ENCODE measurements at places on chromosomes 12 and 14.

- no peak for DNase-seq
Measured at GRCh38 chr12:42705863-42706262, 116.3 kb upstream of the PRICKLE1 start.

- DNase-seq = no peak
Measured at GRCh38 chr12:87216436-87216835, 812.8 kb downstream of the C12orf50 start.

DNA sequence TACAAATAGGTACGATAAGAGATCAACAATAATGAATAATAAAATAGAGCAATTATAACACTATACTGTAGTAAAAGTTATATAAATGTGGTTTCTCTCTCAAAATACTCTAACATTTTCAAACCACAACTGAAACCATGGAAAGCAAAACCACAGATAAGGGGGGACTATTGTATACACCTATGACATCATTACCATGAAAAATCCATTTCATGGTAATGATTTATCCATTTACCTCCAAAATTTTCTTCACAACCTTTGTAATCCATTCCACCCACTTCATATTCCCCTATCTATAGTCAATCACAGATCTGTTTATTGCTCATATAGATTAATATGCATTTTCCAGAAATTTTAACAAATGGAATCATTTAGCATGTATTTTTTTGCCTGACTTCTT, 163.9 kb upstream of the G2E3 start:
- DNase-seq = no peak

DNA sequence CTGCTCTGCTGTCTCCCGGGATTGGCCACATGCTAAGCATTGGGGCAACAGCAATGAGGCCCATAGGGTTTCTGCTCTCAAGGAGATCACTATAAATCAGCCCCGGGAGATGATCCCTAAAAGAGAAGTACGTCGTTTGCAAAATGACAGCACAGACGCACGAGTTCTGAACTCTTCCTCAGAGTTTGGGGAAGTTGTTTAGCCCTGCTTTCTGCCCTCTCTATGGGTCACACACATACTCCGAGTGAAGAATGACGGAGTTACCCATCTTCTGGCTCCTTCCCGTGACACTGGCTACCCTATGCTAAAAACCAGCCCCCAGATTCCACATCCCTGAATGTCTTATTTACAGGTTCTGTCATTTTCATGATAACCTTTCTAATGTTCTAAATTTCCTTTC, 258.0 kb upstream of the PLEKHG7 start:
- no peak for DNase-seq

- DNase-seq = no peak
Measured at GRCh38 chr12:108066583-108067577, 62.2 kb upstream of the WSCD2 start.

DNA sequence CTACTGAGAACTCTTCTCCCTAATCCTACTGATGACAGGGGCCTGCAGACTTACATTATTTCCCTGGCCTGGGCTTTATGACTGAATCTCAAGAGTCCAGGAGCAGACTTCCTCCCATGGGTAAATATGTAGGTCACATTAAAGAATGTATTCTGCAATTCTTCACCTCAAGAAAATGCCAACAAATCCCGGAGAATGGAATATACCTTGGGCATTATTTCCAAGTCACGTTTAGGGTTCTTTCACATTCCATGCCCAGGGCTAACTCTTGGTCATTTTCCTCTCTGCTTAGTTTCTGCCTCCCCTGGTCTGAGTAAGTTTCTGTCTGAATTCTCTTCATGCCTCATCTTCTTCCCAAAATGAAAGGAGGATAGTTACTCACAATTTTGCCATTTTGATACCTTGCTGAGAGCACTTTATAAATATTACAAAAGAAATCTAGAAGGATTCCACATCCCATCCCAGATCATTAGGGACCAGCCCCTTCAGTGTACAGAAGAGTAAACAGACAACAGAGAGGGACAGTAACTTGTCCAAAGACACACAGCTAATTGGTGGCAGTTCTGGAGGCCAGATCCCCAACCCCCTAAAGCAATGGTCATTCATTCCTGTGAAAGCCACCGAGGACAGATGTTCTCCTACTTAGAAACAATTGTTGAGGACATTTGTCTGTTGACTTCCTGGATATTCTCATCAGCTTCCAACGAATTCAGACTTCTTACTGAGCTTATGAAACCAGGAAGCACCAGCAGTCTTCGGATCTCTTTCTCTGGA, 605 bp downstream of the PAH start:
- no peak for DNase-seq

DNA sequence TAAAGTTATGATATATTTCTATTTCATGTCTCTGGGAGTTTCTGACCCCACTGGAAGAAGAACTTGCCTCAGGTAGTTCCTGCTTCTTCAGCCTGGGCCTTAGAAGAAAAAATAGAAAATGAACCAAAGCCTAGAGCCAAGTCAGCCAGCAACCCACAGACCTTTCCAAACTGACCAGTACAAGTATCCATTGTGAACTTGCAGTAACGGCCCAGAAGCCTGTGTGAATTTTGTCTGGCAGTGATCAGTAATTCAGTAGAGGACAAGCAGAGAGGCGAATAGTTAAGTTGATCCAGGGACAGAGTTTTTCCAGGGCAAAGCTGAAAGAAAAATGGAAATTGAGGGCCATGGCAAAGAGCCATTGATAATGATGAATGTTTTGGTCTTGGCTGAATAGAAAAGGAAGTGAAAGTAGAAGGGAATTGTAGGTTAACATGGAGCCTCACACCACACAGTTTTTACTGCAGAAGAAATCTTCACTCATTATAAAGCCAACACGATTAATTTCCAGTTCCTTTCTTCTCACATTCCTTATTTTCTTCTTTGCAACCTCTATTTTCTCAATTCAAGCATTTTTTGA, 311.8 kb downstream of the BTG1 start:
- DNase-seq = no peak

DNA sequence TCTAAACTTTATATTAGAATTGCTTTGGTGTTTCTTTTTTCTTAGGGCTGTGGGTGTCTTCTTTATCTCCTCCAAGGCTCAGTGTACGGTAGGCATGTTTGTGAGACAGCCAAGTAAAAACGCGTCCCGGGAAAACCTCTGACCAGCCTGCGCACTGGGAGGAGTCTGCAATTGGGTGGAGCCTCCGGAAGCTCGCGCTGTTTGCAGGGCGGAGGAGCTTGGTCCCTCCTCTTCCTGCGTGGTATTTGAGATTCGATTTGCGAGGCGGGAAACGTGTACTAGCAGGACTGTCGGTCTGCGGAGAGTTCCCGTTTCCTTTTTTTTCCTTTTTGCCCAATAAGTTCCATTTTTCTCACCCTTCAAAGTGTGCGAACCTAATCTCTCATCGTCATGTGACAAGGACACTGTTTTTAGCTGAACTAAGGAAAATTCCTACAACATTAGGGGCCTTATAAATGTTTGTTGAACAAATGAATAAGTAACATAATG, 182.1 kb upstream of the OTX2 start:
- no peak for DNase-seq

- DNase-seq = no peak
Measured at GRCh38 chr12:95516757-95517156, 34.5 kb downstream of the USP44 start.

- no peak for DNase-seq
Measured at GRCh38 chr14:91155626-91156089, 41.8 kb downstream of the DGLUCY start.

GRCh38 chr14:65179918-65180724, 77.8 kb upstream of the MAX start:
- DNase-seq = no peak

GRCh38 chr12:100737168-100737567, 57.4 kb upstream of the ANO4 start:
- no peak for DNase-seq

DNA sequence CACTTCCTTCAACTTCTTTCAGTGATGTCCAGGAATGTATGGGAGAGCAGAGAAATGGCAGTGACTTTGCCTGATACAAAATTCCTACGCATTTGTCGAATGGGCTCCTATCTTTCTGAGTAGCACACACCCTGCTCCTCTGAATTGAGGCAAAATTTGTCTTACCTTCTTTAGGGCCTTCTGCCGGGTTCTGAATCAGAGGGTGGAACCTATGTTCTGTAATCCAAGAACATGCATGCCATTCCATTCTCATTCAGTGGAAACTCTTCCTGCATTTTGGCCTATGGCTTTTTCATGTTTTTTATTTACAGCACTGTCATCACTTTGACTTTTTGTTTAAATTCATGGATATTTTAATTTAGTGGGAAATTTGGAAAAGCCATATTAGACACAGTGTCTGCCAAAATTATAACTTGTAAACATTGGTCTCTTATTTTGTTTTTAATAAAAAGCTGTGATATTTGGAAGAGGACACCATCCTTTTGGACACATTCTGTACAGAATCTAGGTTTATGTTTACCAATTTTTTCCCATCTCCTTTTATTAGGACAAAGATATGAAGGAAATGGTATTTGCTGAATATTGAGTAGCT, 402.2 kb upstream of the FAR2 start:
- no peak for DNase-seq

DNA sequence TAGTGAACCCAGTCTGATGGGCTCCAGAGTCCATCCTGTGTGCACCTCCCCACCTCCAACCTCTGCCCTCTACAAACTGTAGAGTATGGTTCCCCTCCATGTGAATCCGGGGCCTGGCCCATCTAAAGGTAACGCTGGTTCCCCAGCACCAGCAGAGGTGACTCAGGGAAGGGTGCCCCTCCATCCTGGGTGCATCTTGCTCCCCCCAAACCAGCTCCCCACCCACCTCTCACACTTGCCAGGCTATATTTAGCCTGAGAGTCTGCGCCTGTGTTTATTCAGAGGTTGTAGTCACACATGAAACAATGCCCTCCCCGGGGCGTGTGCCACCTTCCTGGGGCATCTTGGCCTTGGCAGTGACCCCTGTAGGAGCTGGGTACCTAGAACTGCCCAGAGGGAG, 26.2 kb downstream of the RASAL1 start:
- DNase-seq = no peak

- no peak for DNase-seq
Measured at GRCh38 chr14:75155169-75155568, 21.2 kb downstream of the TMED10 start.

DNA sequence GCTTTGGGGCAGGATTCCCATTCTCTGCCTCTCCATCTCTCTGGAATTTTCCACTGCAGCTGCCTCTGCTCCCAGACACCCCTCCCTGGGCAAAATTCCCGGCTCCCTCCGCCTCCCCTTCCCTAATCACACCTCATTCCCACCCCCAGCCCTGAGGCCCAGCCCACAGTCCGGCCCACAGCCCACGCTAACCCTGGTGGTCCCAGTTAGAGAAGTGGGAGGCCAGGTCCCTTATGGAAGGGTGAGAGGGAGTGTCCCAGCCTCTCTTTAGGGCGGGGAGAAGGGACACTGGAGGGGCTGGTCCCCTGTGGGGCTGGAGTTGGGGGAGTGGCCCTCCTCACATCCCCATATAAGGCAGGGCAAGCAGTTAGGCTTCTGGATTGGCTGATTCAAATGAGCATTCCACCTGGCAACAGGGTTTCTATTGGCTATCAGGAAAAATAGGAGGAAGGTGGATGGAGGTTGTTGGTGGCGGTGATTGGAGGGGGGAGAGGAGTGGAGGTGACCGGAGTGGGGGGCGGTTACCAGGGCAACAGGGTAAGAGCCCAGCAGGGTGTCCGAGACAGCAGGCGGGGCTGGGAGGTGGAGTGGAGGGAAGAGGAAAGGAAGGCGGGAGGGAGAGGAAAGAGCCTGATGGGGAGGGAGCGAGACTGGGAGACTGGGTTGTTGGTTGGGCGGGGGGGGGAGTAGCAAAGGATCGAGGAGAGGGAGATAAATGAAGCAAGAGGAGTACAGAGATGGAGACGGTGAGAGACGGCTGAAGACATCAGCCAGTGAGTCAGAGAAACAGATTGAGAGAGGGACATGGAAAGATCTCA, 1.9 kb upstream of the PTMS start:
- DNase-seq = no peak

- DNase-seq = no peak
Measured at GRCh38 chr12:57178213-57178612, 30.8 kb upstream of the LRP1-AS start.

- no peak for DNase-seq
Measured at GRCh38 chr12:24023081-24023480, 73.6 kb upstream of the SOX5 start.

DNA sequence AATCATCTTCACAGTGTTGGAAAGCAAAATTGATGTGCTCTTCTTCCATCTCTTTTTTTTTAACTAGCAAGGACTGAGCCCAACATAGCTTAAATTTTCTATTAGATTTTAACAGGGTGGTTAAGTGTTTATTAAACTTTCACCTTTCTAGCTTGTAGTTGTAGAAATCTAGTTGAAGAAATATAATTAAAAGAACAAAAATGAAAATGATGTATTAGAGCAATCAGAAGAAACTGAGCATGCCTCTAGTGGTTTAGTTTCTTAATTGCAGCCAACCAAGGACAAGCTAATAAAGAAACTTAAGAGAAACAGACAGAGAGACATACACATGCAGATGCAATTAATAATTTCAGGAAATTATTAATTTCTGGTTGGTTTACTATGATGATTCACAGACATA, 673.0 kb upstream of the LMO3 start:
- no peak for DNase-seq

DNA sequence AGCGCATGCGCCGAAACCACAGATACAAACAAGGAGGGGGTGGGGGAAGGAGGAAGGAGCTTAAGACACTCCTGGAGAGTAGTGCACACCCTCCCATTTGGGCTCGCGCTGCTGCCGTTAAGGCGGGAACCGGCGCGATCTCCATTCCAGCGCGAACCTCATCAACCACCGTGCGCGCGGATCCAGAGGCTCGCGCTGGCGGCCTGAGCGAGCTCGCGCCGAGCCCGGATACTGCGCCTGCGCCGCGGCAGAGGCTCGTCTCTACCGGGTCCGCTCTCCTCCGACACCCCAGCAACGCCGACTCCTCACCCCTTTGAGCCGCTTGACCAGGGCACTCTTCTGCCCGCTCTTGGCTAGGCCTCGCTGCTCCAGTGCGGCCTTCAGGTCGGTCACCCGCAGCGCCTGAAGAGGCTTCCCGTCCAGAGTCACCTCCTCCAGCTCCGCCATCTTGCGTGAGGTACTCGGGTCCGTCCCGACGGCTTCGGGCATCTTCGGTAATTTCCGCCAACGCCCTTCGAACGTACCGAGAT, at the start of gene ACIN1:
Gene ACIN1 (minus strand): TSS at position 471 of the 530 bp plus-strand sequence. CDS start 24 bp downstream, at position 447.
- peak; percentile 40 for DNase-seq

DNA sequence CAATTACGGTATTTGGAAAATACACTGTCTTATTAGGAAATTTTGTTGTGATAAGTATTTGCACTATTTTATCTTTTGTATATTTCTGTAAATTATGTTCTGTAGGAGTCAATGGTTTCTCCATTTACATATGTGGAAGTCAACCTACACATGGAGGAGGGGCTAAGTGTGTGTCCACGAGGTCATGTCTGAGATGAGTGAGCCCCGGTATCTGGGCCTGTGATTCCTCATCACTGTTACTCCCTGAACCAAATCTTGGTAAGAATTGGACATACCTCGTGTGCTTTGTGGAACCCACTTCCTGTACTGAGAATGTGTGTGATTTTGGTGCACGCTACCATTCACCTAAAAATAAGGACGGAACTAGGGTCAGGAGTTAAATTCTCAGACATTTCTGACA, 1105.5 kb downstream of the TMEM121 start:
- no peak for DNase-seq

GRCh38 chr12:42448841-42449240, 122.9 kb downstream of the PPHLN1 start:
- DNase-seq = no peak

Data from stimulated activated CD4-positive, alpha-beta T cell treated with anti-CD3 and anti-CD28 coated beads, TNF-alpha, amount 100 ng/mL, for 1 hour (primary cell).